ENCODE measurements at places on chromosomes 2 and 18. TPM values are rescaled to one million over a fixed set of nuclear protein-coding genes. Genes with fewer than 3 reads are reported as not detected.

M1AP gene
- not detected for total RNA-seq

RIOK3 gene
- total RNA-seq: 60.2 TPM

ZAP70 gene
- total RNA-seq: 0.13 TPM

CROCC2 gene
- total RNA-seq: not detected

TRIM43 gene
- not detected for total RNA-seq

EGR4 gene
- total RNA-seq: not detected

VWA3B gene
- total RNA-seq: 0.13 TPM

ANKRD30B gene
- not detected for total RNA-seq

DNA sequence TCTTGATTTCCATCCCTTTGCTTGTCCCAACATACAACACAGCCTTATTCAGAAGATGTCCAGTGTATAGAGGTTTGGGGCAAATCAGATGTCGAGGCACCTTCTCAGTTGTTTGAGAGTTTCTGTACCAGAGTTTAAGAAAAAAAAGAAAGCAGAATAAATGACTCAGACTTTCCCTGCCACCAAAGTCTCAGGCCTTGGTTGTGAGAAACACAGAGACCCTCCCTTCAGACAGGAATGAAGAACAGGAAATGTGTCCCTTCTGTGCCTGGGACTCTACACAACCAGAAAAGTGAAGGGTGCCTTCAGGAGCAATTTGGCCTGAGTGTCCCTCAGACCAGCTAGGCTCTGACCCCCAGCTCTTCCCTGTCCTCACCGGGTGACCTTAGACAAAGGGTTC, 37.3 kb upstream of the REL start:
- no peak for DNase-seq

DNA sequence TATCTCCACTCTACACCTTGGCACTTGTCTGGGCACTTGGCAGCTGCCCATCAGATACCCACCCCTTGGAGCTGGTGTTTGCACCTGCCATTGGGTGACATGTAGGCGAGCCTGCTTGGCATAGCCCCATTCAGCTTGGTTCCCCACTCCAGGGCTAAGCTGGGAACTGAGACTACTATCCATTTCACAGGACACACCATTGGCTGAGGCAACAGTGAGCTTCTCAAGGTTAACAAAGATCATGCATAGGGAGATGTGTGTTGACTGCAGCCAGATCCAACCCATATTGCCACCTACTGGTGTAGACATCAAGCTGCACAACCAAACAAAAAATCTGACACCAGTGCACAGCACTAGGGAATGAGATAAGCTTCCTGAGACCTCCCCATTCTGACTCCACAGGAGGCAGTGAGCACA, 1389.8 kb upstream of the TMEFF2 start:
- DNase-seq: peak; percentile 1

DNA sequence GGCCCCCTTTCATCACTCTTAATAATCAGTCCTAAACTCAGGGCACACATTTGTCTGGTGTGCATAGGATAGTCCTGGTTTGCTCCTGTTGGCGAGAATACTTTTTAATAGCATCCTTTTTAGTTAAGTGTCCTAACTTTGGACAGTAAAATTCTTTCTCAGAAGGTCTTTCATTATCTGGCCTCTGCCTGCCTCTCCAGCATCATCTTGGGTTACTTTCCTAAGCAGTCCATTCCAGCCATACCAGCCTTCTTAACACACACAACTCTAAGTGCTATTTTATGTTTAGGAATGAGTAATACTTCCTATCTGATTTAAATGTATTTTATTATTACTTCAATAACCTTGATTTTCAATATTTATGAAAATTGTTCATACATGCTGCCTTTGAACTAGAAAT, 151.0 kb downstream of the ACOXL start:
- DNase-seq: no peak

- DNase-seq: no peak
Observed at GRCh38 chr2:240368781-240369331, 66.6 kb upstream of the GPC1 start.

DNA sequence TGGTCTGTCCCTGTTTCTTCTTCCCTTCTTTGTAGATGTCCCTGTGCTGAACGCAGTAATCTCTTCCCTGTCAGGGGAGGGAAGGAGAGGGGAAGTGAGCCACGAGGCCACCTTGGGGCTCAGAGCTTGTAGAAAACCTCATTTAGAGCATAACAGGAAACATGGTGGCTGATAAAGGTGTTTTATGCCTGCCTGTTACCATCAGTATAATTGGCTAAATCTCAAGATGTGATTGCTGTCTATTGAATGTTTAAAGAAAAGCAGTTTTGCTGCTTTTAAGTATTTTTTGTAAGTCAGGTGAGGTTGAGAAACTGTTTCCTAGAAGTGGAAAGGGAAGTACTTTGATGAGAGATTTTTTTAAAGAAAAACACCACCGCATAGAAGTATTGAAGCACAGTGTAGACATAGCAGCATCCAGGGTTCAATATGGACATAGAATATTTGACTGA, 59.7 kb upstream of the PDK1 start:
- DNase-seq: no peak

- no peak for DNase-seq
Observed at GRCh38 chr2:241751152-241751551, 16.7 kb downstream of the D2HGDH start.

GRCh38 chr2:224716201-224716600, at the start of gene CCDC195:
Gene CCDC195, minus strand, starts transcription at chr2:224716365. Its CDS starts 0 bp downstream, at chr2:224716365.
- no peak for DNase-seq

GRCh38 chr2:241739651-241740050, 5.2 kb downstream of the D2HGDH start:
- DNase-seq: no peak

- no peak for DNase-seq
Observed at GRCh38 chr18:42758852-42759251, 356.6 kb downstream of the RIT2 start.

GRCh38 chr2:231662811-231663457, 45.4 kb upstream of the PTMA start:
- DNase-seq: no peak

GRCh38 chr18:12408247-12408869, 629 bp downstream of the PRELID3A start:
- DNase-seq: no peak

GRCh38 chr2:15316370-15316814, 244.7 kb downstream of the NBAS start:
- DNase-seq: no peak

DNA sequence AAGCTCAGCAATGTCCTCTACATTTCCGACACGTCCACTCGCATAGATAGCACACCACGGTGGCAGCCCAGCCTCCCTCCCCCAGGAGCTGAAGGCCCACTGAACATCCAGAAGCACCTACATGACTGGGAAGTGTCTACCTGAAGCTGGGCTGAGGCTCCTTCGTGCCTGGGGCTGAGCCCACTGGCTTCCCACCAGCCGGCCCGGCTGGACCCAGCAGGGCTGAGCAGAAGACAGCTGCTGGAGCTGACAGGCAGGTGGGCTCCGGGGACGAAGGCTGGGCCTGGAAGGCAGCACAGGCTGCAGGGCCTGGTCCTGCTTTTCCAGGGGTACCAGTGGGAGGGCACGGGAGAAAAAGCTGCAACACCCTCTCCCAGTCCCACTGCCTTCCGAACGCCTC, 13.5 kb downstream of the SDC1 start:
- DNase-seq: no peak

DNA sequence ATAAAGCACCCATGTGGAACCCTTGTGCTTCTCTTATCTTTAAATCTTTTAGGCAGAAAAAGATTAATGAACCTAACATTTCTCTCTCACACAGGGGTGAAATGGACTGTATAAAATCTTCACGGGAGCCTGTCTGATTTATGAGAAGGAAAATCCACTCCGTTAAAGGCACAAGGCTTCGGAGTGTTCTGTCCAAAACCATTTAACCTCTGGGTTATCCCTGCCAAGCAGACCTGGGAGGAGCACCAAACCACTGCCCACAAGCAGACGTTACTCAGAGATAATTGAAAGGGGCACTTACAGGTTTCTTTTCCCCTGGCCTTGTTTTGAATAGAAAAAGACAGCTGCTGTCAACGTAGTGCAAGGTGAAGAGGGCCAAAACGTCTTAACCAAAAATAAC, 184.4 kb upstream of the DOK6 start:
- DNase-seq: no peak

GRCh38 chr2:134218930-134219658, 34.8 kb upstream of the MGAT5 start:
- no peak for DNase-seq

DNA sequence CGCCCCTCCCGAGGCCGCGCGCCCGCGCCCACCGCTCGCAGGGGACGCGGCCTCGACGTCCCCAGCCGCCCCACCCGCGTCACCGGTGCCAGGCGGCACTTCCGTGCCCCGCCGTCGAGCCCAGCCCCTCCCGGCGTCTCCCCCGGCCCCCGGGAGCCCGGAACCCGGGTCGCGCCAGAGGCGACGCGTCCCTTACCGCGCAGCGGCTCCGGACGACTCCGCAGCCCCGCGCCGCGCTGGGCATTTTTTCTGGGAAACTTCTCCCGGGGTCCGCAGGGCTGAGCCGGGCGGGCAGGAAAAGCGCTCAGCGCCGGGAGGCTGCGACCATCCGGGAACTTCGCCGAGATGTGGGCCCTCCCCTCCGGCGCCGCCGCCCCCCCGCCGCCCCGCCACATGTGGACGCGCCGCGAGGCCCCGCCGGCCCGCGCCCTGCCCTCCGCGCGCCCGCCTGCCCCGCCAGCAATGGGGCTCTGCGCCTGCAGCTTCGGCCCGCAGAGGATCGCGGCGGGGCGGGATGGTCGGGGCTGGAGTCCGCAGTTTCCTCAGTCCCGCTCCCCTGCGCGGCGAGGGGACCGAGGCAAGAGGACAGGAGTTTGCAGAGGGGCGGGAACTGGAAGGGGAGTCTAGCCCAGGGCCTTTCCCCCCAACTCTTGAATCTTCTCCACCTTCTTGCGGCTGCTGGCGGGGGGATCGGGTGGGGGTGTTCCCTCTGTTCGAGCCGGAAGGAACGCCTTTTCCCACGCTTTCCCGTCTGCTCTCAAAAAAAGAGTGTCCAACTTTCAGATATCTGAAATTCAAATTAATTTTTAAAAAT, 81.5 kb downstream of the CHRNA1 start:
- peak; percentile 63 for DNase-seq

DNA sequence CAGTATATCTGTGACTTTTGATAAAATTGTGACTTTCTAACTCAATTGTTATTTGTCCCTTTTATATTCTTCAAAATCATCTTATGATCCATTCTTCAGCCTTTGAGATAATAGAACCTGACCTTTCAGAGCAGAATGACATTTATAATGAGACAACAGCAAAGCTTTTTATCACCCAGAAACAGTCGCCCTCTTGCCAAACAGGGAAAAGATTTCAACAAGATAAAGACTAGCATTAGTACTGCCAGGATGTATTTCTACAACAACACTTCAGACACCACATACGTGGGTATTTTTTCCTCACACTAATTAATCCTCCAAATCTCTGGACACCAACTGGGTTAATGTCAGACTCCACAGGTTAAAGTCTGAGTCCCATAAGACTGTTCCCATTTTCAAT, 249.0 kb downstream of the ZNF804A start:
- DNase-seq: no peak

DNA sequence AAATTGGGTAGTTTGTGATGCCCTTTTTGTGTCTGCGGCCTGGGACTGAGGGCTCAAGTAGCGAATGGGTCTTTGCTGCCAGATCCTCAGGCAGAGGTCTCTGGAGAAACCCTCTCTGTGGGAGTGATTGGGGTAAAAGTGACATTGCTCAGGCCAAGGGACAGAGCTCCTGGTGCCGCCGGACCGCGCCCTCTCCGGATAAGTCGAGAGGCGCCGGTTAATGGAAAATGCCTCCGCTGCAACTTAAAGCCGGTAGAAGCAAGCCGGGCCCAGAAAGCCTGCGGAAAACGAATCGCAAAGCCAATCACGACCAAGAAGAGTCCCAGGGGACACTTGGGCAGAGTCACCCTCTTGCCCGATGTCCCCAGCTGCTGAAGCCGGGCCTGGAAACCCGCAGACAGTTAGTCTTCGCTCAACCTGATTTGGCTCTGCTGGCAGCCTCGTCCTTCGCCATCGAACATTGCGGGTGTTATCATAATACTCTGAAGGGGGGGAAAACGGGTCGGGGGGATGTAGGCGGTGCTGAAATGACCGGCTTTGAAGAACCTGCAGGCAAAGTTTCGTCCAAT, 352 bp upstream of the HOXD12 start:
- no peak for DNase-seq

DNA sequence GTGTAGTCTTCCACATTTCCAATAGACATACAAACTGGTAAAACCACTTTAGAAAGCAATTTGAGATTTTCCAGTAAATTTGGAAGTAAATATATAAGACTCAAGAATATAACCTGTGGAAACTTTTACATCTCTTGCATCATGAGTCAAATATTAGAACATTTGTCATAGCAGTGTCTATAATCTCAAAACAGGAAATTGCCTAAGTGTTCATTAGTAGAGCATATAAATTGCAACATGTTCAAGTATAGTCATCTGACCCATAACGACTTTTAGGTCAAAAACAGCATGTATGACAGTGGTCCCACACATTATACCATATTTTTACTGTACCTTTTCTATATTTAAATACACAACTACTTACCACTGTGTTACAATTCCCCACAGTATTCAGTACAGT, 555.9 kb upstream of the VRK2 start:
- DNase-seq: no peak

GRCh38 chr18:58161659-58162058, 117.6 kb downstream of the NEDD4L start:
- no peak for DNase-seq

DNA sequence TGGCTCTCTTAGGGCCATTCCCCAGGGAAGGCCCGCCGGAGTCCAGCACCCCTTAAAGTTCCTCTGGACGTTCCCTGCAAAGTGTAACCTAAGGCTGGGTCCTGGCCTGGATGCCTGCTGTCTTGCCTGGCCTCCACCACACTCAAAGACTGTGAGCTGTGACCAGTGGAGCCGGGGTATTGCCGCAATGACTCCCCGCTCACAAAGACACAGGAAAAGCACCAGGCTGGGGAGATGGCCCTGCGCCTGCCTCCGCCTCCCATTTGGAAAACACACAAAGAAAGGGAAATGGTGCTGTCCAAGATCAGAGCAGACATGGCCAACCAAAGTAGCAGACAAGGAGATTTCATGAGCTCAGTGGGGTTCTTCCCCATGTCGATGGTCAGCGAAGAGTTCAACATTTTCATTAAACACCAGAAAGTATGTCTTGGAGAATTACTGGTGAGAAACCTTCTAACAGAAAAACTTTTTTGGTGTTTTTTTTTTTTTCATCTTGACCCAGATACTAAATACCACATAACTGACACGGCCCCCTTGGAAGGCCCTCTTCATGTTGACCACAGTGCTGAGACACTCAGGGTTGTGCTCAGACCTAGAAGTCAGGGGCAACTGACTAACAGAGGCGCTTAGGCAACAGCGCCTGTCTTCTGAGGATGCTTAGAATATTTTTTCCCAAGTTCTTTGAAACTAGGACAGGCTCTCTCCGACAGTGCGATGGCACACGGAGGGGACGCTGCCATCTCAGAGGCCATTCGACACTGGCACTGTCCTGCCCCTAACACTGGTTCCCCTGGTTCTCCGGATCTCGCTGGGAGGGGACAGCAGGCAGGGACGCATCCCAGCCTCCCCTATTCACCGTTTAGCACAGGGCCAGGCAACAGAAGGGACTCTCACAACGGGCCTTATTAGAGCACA, 226.4 kb upstream of the ID2 start:
- DNase-seq: no peak
